AG20443 (cell line): ENCODE measurements at places on chromosomes 6 and 20.

- no peak for DNase-seq
These were observed 50.8 kb downstream of the PREX1 start for GRCh38 chr20:48777005-48777404.

- no peak for DNase-seq
These were observed 23.5 kb downstream of the MAPK14 start for GRCh38 chr6:36050947-36051710.

- no peak for DNase-seq
These were observed 143.9 kb upstream of the EYA4 start for GRCh38 chr6:133097208-133097607.

DNA sequence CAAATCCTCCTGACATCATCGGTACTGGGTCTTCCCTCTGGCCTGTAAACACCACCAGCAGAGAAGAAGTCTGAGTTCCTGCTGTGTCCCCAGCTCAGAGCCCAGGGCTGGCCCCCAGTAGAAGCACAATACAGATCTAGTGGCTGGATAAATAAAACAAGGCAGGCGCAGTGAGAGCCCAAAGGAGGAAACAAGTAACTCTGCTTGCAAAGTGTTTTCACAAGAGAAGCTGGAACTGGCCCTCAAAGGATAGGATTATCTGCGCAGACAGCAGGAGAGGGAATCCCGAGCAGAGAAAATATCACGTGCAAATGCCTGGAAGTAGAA, 205.1 kb downstream of the ZDHHC14 start:
- DNase-seq: no peak

GRCh38 chr20:17848249-17849048, 120.1 kb downstream of the SNX5 start:
- DNase-seq: no peak

DNA sequence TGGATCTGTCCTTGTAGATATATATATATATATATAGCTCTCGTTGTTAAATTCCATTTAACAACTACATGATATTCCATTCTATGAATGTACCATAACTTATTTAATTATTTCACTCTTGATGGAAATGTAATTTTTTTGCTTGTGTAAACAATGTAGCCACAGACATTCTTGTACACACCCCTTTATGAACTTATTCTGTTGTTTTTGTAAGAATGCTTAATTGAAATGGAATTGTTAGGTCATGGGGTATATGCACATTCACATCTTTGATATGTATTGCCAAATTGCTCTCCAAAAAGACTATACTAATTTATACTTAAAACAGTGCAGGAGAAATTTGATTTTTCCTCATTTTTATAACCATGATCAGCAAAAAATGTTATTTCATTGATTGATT, 67.2 kb downstream of the MAP3K4 start:
- DNase-seq: no peak

DNA sequence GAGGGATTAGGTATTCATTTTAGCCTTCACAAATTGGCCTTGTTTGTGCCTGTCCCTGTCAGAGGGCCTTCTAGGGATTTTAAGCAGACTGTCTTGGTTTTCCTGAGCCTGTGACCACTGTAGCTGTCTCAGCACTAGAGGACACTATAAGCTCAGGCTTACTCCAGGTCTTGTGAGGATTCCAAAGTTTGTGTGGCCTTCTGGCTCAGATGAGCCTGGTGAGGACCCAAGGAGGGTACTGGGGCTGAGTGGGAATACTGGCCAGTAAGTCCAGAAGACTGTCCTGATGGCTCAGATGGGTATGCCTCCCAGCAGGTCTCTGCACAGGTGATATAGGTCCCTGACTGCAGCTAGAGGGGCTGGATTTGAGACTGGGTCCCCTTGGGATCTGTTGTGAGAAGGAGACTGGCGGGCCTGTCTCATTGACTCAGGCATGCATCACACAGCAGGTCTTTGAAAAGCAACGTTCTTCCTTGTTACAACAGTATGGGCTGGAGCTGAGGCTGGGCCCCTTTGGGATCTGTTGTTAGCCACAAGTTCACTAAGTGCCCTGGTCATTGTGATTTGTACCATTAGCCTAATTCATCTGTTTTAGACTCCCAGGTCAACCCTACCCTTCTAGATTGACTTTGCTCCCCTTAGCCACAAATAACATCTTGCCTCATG, 26.3 kb upstream of the TFB1M start:
- DNase-seq: peak; percentile 50

DNA sequence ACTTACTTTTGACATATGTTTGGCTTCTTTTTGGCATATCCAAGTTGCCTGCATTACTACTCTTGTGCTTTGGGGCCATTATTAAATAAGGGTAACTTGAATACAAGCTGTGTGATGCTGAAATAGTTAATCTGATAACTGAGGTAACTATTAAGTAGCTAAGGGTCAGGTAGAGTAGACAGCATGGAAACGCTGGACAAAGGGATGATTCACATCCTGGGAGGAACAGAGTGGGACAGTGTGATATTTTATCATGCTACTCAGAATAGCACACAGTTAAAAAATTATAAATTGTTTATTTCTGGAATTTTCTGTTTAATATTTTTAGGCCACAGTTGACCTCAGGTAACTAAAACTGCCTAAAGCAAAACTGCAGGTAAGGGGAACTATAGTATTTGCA, 483.9 kb downstream of the RFPL4B start:
- DNase-seq: no peak

- no peak for DNase-seq
These were observed 249.8 kb upstream of the JARID2 start for GRCh38 chr6:14995966-14996602.

- DNase-seq: no peak
These were observed 175.5 kb downstream of the RFPL4B start for GRCh38 chr6:112522587-112522986.

- no peak for DNase-seq
These were observed 540.1 kb downstream of the MAFB start for GRCh38 chr20:40148886-40149285.

- DNase-seq: no peak
These were observed 107.9 kb upstream of the NXT1 start for GRCh38 chr20:23242556-23243180.

DNA sequence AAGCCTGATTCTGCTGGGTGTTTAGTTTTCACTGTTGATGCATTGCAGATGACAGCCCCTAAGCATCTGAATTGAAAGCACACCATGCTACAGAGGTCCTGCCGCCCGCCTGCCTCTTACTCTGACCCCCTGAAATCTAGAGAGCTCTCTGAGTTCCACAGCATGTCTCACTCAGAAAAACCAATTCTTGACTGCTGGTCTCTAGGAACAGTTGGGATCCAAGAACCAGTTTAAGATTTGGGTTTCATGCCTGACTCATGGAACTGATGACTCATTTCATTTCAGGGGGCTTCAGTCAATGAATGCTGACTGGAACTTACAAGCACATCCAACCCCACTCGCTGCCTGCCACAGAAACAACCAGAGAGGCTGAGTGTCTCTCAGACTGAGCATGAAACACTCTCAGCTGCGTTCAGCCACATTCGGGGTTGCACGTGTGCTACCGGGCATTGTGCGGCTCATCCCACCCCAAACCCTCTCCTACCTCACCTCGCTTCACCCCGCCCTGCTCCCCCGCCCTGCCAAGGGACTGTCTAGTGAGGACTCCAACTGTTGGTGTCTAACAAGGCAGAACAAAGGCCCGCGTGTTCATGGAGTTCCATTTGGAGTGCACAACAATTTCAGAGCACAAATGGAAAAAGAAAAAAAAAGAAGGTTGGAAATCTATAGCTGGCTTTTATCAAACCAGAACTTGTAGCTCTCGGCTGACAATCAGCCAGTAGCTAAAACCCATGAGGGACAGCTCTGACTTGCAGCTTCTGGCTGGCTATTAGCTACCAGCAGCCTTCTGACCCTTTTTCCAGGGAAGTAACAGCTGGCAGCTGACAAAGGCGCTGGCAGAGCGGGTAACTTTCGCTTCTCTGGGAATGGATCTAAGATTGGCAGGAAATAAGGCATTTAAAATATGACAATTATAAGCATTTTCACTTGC, 20.0 kb upstream of the TRAF3IP2 start:
- peak; percentile 52 for DNase-seq

GRCh38 chr20:63520934-63521601, 503 bp downstream of the PPDPF start:
- peak; percentile 89 for DNase-seq

GRCh38 chr6:3269281-3269975, 10.7 kb downstream of the PSMG4 start:
- no peak for DNase-seq

- DNase-seq: peak; percentile 99
These were observed at the start of gene NOP56 for GRCh38 chr20:2651772-2652723. Gene NOP56 (plus strand): TSS chr20:2652632. CDS start chr20:2652661, 29 bp downstream.

DNA sequence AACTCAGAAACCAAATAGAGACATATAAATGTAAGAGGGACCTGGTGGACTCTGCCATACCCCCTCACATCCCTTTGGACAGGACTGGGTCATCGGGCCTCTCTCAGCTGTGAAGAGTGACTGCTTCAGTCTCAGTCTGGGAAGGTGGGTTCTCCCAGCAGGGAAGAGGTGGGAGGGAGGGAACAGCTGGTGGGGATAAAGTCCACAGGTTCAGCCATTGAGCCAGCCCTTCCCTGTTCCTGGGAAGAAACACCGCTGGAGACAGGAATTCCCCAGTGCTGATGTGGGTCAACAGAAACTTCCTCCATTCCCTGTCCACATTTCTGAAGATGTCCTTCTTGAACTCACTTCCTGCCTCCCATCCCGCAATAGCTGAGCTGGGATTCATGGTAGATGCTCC, 209.2 kb upstream of the PMEPA1 start:
- no peak for DNase-seq

DNA sequence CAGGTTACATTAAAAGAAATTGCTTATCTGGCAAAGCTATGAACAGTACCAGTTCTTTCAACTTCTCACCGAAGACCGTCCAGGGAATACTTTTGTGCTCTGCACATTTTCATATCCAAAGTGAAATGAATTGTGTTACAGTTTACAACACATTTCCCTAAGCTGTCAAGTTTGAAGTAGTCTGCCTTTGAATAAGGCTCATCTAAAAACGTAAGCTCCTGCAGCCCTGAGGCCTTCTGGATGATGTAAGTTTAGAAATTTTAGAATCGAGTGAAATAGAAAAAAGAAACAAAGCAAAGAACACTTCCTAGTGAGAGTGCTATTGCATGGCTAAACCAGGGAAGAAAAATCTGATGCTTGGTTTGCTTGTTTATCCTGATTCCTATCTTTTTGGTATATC, 653.8 kb downstream of the MMUT start:
- no peak for DNase-seq

- DNase-seq: no peak
These were observed 440.9 kb downstream of the BTBD3 start for GRCh38 chr20:12358655-12359009.

GRCh38 chr6:101668496-101669030, 275.1 kb downstream of the GRIK2 start:
- DNase-seq: no peak

- DNase-seq: no peak
These were observed 48.3 kb downstream of the ARID1B start for GRCh38 chr6:156825475-156825874.

DNA sequence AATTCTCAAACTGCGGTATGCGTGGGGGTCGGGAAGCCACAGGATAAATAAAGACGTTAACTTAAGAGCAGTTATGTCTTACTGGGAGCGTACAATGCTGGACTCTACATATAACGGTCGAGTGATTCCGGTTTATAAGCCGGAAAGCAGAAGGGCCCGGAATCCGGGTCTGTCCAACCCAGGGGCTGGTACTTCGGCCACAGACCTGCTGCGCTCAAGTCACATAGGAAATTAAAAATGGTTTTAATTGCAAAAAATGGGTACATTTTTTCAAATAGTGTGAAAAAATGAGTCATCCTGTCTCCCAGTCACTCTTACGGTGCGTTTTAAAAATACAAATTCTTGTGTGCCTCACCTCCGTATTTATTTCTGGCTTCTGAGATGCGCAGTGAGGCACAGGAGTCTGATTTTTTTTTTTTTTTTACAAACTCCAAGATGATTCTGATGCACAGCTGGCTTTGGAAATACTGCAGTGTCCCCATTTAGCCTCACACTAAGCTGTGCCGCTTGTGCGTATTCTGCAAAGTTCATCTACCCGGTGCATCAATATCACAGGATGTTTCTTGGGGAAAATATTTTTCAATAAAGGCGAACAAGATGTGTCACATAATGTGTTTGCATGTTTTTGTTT, 1.0 kb downstream of the PCIF1 start:
- DNase-seq: peak; percentile 32

DNA sequence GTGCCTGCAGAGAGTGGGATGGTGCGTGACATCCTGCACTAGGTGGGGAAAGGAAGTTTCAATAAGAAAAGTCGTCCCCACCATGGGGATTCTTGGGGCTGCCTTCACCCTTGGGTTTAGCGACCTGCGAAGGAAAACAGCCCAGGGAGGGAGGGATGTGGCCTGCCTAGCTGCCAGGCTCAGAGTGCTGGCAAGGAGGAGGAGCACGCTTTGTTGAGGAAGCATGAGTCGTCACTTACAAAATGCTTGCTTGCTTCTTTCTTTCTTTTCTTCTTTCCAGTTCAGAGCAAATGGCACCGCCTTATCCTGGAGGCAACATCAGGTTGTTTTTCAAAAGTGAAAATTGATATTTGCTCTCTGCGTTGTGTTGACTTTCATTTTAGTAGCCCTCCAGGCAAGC, 123.2 kb downstream of the TFAP2C start:
- peak; percentile 58 for DNase-seq

- no peak for DNase-seq
These were observed 7.7 kb upstream of the MYB start for GRCh38 chr6:135173242-135173988.

- DNase-seq: no peak
These were observed 4.8 kb downstream of the NOP56 start for GRCh38 chr20:2657241-2657640.

GRCh38 chr20:32970973-32971300, 33.3 kb downstream of the SUN5 start:
- no peak for DNase-seq

DNA sequence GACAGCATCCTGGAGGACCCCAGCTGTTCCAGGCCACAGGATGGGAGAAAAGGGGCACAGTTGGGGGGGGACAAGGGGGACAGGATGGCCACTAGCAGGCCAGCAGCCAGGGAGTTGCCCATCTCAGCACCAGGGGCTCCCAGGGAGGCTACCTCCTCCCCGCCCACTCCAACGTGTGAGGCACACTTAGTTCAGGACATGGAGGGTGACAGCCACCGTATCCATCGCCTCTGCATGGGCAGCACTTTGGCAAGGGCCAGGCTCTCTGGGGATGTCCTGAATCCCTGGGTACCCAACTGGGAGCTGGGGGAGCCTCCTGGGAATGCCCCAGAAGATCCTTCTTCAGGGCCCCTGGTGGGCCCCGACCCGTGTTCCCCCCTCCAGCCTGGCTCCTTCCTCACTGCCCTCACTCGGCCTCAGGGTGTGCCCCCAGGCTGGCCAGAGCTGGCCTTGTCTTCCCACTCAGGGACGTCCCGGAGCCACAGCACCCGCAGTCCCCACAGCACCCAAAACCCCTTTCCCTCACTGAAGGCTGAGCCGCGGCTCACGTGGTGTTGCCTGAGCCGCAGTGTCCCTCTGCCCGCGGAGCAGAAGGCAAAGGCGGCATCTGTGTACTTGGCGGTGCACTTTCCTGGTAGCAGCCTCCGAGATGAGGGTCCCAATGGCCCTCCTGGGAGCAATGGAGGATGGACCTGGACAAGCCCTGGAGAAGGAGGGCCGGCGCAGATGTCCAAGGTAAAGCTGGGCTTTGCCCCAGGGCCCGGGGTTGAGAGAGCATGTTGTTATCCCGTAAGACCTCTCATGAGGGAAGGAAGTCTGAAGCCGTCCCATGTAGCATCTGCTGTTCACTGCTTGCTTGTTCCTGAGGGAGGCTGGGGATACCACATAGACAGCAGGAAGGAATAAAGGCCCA, 30.7 kb downstream of the ZNF831 start:
- no peak for DNase-seq

GRCh38 chr6:15480525-15480924, 182.3 kb downstream of the DTNBP1 start:
- DNase-seq: no peak
